ENCODE measurements at places on chromosomes 12 and 14.

DNA sequence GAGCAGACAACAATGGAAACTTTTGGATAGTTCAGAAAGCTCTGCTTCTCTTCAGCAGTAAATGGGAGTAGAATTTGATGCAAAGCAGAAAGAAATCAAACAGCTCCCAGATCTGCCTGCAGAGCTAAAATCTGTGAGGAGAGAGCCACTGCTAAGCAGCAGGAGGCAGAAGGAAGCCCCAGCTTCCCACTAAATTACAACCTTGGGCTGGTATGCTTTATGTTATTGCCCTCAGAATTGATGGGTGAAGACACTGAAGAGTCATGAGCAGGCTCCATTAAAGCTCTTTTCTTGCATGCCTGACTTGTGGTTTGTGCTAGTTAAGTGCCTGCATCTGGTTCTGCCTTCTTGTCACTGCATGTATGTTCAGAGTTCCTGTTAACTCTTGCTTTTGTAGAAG lies 8.4 kb downstream of the ZC2HC1C start:
- no peak for DNase-seq

GRCh38 chr14:105346876-105347586 lies 32.5 kb downstream of the PACS2 start:
- DNase-seq = no peak

DNA sequence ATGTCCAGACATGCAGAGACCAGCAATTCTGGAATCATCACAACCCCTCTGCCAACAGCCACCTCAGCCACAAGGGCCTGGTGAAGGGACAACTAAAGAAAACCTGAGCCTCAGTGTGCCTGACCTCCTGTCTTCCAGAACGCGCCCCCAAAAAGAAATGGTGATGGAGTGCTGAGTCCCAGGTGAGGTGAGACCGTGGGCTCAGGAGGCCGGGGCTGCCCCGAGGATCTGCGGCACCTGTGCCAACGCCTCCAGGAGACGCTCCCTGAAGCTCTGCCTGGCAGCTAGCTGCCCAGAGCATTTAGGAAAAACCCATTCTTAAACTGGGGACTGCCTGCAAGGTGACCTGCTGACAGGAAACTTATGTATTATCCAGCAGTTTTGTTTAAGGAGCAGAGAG lies 51.2 kb downstream of the CDC42BPB start:
- no peak for DNase-seq

DNA sequence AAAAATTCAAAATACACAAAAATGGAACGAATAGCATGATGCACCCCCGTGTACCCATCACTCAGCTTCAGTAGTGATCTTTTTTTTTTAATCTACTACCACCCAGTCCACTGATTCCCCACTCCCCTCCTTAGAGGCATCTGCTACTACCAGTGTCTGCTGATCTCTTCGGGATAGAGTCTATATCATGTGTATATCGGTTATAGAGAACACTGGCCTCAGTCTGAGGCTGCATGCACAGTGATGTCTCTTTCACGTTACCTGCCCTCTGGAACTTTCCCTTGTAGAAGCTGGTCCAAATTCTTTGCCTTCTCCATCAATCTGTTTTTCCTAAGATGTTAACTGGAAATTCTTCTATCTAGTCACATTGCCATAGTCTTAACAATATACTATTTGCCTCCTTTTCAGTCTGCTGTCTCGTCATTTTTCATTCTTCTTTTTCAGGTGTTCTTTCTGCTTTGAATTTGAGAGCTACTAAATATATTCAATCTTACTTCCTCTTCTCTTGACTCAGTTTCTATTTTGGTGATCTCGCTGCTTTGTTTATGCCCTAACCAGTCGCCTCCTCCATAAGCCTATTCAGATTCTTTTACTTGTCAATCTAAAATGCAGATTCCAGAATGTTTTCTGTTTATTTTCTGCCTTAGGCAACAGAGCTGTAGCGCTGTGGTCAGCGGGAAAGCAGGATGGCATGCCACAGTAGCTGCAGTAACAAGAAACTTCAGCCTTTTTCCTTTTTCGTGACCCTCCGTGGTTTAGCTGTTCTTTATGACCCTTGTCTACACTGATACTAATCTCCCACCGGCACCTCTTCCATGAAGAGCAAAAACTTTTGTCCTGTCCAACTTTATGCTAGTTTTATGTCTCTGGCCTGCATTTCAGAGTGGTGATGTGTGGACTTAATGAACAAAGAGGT lies 67.0 kb downstream of the FBXW8 start:
- DNase-seq = no peak

- peak; percentile 93 for DNase-seq
Measured at GRCh38 chr12:107093417-107094182, at the start of gene CRY1. TSS of gene CRY1 (minus strand) at chr12:107093549. CDS start at chr12:107092961, 588 bp downstream.

- DNase-seq = no peak
Measured at GRCh38 chr14:73717266-73717665, 3.1 kb upstream of the PNMA1 start.

DNA sequence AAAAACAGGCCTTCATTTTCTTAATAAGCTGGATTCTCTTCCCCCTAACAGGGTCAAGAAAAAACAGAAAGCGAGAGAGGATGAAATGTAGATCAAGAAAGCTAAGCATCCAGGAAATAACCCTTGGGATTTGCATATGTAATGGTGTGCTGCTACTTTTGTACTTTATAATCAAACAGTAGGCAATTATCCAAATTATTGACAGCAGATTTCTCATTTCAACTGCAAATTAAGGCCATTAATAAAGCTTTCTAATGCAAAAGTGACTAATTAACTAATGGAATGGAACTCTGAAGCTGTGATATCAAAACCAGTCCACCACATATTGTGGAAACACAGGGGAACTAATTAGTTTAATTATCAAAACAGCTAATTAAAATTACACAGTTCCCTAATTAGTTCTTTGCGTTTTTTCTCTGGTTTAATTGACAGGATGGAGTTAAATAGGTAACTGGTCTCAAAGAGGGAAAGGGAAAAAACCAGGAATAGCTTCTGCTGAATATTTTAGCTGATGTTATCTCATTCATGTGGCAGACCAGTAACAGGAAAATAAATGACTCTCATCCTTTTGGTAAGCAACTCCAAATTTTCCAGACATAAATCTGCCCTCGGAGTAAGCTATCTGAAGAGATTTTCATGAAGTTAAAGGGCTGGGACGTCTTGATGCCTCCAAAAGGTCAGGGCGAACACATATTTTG lies 182.7 kb upstream of the LMO3 start:
- DNase-seq = no peak

GRCh38 chr14:73789989-73790581 lies 61.5 kb upstream of the PTGR2 start:
- DNase-seq = peak; percentile 69

GRCh38 chr14:74400031-74400685 lies 25.9 kb downstream of the SYNDIG1L start:
- DNase-seq = no peak

- DNase-seq = no peak
Measured at GRCh38 chr14:97655169-97655948, 858.2 kb downstream of the VRK1 start.

GRCh38 chr14:99728231-99728920 lies 44.3 kb downstream of the CYP46A1 start:
- no peak for DNase-seq

DNA sequence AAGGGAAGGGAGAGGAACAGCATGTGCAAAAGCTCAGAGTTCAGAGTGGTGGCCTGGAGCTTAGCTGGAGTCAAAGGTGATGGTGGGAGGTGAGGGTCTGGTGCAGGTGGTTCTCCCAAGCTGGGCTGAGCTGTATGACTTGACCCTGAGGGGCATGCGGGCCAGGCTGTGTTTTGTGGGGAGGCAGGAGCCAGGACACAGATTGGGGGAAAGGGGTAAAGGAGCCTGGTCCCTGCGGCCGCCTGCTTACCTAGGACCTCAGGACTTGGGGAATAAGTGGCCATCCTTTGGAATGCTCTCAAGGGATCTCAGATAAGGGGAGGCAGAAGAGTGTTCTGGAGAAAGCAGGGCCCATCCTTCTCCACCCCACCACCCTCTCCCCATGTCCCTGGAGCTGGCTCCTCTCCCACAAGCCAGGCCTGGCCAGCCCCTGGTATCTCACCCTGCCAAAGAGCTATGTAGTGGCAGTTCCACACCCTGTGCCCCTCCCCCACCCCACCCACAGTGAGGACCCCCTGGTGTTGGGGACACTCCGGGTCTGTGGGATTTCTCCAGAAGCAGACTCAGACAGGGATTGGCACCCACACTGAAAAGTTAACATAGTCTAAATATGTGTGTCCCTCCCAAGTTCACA lies 19.9 kb upstream of the CEP170B start:
- no peak for DNase-seq

GRCh38 chr12:77751939-77752338 lies 78.8 kb upstream of the NAV3 start:
- DNase-seq = peak; percentile 30

DNA sequence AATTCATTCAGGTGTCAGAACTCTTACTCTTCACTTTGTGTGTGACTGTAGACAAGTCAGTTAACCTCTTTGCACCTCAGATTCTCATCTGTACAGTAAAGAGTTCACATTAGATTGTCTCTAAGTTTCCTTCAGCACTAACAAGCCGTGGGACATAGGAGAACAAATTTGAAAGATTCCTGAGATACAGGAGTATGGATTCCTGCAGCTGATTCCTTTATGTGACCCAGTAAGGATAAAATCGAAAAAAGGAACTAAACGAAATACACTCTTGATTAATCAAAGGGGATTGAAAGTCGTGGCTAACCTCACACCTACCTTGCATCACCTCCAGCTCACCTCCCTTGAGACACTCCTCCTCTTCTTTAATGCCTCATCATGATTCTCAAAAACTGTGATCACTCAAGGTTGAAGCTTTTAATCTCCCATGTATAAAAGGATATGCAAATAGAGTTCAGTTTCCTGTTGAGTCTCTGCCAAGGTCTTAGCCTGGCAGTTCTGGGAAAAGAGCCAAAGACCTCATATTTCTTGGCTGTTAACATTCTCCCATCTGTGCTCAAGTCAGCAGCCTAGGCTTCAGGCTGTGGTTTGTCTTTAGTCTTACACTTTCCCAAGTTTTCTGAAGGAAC lies 156.6 kb downstream of the DAD1 start:
- DNase-seq = peak; percentile 88

DNA sequence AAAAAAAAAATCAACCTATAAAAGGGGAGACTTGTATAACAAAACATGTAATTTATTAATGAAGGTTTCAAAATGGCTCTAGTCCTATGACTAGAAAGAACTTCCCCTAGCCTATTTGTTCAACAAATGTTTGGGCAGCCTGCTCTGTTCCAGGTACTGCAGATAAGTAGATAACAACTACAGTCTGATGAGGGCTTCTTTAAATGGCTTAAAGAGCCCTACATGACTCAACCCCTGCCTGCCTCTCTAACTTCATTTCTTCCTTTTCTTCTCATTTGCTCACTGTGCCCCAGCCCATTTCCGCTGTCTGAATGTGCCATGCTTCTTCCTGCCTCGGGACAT lies 21.5 kb downstream of the ALDH6A1 start:
- no peak for DNase-seq

DNA sequence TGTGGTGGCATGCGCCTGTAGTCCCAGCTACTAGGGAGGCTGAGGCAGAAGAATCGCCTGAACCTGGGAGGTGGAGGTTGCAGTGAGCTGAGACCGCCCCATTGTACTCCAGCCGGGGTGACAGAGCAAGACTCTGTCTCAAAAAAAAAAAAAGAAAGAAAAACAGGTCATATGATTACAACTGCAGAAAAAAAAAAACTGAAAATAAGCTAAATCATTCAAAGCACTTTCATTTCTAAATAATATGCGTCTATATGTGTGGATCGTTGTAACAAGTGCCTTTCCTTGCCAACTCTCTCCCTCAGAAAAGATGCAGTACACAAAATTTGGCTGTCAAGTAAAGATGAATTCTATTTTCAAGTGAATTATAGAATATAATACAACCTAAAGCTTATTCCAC lies 42.4 kb downstream of the ATXN2 start:
- no peak for DNase-seq

DNA sequence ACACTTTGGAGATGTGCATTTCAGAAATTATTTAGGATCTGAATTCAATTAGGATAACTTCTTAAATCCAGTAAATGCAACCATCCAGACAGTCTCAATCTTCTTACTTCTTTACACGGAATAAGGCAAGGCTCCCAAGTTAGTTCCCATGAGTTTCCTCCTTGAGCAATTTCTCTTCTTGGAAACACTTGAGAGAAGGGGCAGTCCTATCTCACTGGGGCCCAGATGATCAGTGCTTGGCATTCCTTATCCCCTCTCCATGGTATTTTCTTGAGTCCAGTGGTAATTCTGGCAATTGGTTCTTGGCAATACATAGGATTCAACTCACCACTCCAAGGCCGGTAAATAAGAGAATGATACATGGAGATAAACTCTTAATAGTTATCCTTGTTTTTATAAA lies 87.1 kb upstream of the PTHLH start:
- DNase-seq = no peak

- DNase-seq = no peak
Measured at GRCh38 chr12:122104844-122105243, 26.3 kb downstream of the MLXIP start.

DNA sequence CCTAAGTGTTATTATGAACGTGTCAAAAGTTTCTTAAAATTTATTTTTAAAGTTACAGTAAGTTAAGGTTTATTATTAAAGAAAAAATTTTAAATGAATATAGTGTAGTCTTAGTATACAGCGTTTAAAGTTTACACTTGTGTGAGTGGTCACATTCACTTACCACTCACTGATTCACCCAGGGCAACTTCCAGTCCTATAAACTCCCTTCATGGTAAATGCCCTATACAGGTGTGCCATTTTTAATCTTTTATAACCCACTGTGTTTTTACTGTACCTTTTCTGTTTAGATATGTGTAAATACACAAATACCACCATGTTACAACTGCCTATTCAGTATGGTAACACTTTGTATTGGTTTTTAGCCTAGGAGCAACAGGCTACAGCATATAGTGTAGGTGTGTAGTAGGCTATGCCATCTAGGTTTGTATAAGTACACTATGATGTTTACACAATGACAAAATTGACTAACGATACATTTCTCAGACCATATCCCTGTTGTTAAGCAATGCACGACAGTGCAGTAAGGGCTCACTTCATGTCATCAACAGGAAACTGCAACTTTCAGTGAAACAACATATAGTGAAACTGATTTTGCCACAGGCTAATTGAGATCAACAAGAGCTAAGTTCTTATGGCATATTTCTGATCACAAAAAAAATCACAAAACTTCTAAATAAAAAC lies 112.0 kb upstream of the TMCC3 start:
- DNase-seq = no peak

All from brain pericyte (primary cell).